ENCODE measurements at places on chromosomes 7 and 10. TPM values are rescaled to one million over a fixed set of nuclear protein-coding genes. Genes with fewer than 3 reads are reported as not detected.

DNA sequence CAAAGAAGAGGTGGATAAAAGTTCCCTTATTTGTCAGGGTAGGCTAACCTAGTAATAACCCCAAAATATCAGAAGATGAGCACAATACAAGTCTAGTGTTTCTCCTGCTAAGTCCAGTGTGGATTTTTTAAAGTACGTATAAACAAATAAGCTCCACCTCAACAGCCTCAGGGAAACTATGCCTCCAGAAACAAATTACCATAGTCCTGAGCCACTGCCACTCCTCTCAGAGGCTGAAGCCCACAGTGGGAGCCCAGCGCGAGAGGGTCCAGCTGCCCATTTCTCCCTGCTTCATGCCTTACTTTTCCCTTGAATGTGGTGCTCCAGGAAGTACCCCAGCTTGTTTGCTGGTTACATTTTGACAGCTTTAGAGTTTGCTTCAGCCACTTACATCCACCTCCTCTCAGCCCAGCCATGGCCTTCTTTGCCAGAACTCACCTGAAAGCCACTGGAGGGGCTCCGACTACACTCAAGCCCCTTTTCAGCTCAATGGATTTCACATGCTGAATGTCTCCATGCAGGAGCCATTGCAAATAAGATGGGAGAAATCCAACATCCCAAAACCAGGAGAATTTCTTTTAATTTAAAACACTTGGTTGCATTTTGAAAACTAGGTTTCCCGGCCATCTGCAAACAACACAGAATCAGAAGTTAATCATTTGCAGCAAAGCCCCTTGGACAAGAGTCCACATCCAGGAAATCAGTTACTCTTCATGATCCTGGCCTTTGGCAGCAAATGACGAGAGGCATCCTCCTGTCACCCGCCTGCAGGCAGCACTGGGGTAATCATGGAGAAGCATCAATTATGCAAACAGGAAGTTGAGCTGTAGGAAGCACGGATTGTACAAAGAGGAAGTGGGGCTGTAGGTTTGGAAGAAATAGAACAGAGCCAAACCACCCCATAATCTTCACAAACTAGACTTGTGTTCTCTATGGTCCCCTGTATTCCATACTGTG is 138.1 kb downstream of the HERPUD2 start:
- DNase-seq, result no peak
- H3K36me3 ChIP-seq, result no peaks in the 10 kb centered on the region
- no peak overlapping the region for H3K4me3 ChIP-seq

GRCh38 chr7:157205438-157205837 is 66.7 kb downstream of the UBE3C start:
- no peak for DNase-seq
- no peaks in the 10 kb centered on the region for H3K27me3 ChIP-seq
- H3K4me1 ChIP-seq, result no peaks in the 10 kb centered on the region

- DNase-seq, result no peak
- H3K4me1 ChIP-seq, result peaks cover 38% of the 10 kb centered on the region
- H3K36me3 ChIP-seq, result no peaks in the 10 kb centered on the region
- no peak overlapping the region for H3K27ac ChIP-seq
- no peak overlapping the region for H3K4me3 ChIP-seq
- peaks cover 15% of the 10 kb centered on the region for H3K27me3 ChIP-seq
These were observed 2.7 kb downstream of the EGR2 start for GRCh38 chr10:62813453-62813852.

- H3K27me3 ChIP-seq, result no peaks in the 10 kb centered on the region
- H3K36me3 ChIP-seq, result no peaks in the 10 kb centered on the region
- DNase-seq, result no peak
- H3K4me1 ChIP-seq, result no peaks in the 10 kb centered on the region
- no peak overlapping the region for H3K4me3 ChIP-seq
These were observed 20.7 kb downstream of the AVL9 start for GRCh38 chr7:32515890-32516550.

DNA sequence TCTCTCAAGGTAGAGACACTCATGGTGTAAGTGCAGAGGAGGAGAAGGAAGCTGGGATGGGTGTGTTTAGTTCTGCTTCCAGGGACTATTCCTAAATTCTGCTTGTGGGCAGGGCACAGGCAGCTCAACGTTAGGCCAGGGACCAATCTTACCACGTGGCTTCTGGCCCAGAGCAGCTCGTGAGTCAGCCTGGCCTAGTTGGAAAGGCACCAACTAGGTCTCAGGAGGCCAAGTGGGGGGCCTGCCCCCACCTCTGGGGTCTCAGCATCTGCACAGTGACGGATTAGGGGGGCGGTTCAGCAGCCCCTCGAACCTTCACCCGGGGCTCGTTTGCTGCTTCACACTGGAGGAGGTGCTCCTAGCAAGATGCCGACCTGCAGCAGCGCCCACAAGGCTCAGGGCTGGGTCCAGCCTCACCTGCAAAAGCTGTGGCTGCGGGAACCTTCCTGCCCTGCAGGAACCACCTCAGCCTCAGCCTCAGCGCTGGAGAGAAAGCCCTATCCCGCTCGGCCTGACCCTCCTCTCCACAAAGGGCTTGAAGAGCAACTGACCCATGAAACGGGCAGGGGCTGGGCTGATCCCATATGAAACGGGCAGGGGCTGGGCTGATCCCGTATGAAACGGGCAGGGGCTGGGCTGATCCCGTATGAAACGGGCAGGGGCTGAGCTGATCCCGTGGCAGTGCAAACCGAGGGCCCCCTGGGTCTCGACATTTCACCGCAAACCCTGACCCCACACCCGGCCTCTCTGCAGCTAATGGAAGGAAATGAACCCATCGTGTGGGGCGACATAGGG is 447.4 kb downstream of the DNAJB6 start:
- no peak for DNase-seq
- no peak overlapping the region for H3K4me3 ChIP-seq
- no peaks in the 10 kb centered on the region for H3K27me3 ChIP-seq
- no peaks in the 10 kb centered on the region for H3K4me1 ChIP-seq

DNA sequence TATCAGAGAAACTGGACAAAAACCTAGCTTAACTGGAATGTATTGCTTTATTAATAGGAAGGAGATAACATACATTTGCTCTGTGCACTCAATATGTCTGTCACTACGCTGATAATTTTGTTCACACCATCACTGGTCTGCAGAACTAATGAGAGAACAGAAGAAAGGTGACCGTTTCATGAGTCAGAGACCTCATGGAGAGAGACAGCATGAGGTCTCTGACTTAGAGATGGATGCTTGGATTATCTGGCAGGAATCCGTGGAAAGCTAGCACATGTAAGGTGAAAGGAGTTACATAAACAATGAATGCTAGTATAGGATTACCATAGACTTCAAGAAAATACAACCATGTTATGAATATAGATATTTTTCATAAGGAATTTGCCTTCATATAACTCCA is 947.3 kb downstream of the IPMK start:
- no peaks in the 10 kb centered on the region for H3K27me3 ChIP-seq
- H3K27ac ChIP-seq, result no peak overlapping the region
- no peak for DNase-seq
- H3K36me3 ChIP-seq, result no peaks in the 10 kb centered on the region

GRCh38 chr7:83162402-83163256 is at the start of gene PCLO:
PCLO (minus strand) TSS chr7:83162884; CDS start chr7:83162592, 292 bp downstream.
- H3K36me3 ChIP-seq, result no peaks in the 10 kb centered on the region
- no peak for DNase-seq
- peaks cover 16% of the 10 kb centered on the region for H3K4me1 ChIP-seq
- H3K27me3 ChIP-seq, result no peaks in the 10 kb centered on the region
- peak within 1 kb of the TSS; percentile 69 for H3K4me3 ChIP-seq

DNA sequence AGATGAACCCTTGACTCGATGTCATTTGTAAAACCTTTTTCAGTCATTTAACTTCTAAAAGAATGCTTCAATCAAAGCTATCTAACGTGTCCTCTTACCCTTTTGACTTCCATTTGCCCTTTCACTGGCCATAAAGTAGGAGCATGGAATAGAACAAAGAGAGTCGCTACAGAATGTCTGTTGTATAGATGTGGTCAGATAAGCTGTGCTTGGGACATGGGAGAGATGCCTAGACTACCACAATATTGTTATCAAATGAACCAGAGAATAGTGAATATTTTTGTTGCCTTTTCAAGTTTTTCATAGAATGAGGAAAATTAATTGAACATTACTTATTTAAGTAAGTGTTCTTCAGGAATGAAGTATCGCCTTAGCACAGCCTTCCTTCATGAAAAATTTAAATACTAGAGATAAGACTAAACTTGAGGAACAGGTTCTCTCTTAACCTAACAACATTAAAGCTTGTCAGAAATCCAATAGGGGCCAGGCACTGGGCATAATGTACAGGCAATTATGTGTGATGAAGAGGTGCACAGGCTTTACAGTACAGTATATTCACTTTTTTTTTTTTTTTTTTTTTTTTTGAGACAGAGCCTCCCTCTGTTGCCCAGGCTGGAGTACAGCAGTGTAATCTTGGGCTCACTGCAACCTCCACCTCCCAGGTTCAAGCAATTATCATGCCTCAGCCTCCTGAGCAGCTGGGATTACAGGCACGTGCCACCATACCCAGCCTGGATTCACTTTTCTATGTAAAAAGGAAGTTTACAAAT is 7.5 kb upstream of the KMT2E start:
- H3K4me1 ChIP-seq, result peaks cover 7% of the 10 kb centered on the region
- no peaks in the 10 kb centered on the region for H3K27me3 ChIP-seq
- H3K4me3 ChIP-seq, result no peak overlapping the region
- DNase-seq, result no peak
- peak overlapping the region; percentile 99 for H3K27ac ChIP-seq
- H3K36me3 ChIP-seq, result no peaks in the 10 kb centered on the region

GRCh38 chr7:51451751-51452476 is 135.3 kb upstream of the COBL start:
- DNase-seq, result peak; percentile 91
- no peaks in the 10 kb centered on the region for H3K36me3 ChIP-seq
- no peak overlapping the region for H3K27ac ChIP-seq
- no peaks in the 10 kb centered on the region for H3K27me3 ChIP-seq

GRCh38 chr7:30915005-30915601 is 3.5 kb downstream of the AQP1 start:
- no peaks in the 10 kb centered on the region for H3K36me3 ChIP-seq
- peaks cover 100% of the 10 kb centered on the region for H3K4me1 ChIP-seq
- peak overlapping the region; percentile 65 for H3K4me3 ChIP-seq
- H3K27me3 ChIP-seq, result no peaks in the 10 kb centered on the region
- DNase-seq, result no peak
- H3K27ac ChIP-seq, result peak overlapping the region; percentile 84

GRCh38 chr10:80649183-80649582 is 111.5 kb downstream of the SH2D4B start:
- H3K4me1 ChIP-seq, result no peaks in the 10 kb centered on the region
- H3K27ac ChIP-seq, result no peak overlapping the region
- no peaks in the 10 kb centered on the region for H3K36me3 ChIP-seq
- no peak for DNase-seq
- no peak overlapping the region for H3K4me3 ChIP-seq

GRCh38 chr7:153472516-153472915 is 579.7 kb upstream of the DPP6 start:
- no peak overlapping the region for H3K27ac ChIP-seq
- no peaks in the 10 kb centered on the region for H3K36me3 ChIP-seq

DNA sequence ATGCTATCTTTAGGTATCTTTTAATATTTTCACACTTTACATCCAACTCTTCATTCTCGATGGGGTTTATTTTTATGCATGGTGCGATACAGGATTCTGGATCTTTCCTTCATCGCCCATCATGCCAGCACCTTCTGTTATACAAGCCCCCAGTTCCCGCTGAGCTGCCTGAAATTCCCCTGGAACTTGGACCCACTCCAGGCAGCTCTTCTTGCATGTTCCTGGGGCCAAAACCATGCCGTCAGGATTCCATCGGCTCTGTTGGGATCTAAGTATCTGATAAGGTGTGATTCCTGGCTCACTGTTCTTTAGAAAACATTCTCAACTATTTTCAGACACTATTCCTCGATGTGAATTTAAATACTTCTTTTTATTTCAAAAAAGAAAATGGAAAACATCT is 40.5 kb upstream of the PPP2R2D start:
- peaks cover 54% of the 10 kb centered on the region for H3K27me3 ChIP-seq
- H3K27ac ChIP-seq, result no peak overlapping the region

DNA sequence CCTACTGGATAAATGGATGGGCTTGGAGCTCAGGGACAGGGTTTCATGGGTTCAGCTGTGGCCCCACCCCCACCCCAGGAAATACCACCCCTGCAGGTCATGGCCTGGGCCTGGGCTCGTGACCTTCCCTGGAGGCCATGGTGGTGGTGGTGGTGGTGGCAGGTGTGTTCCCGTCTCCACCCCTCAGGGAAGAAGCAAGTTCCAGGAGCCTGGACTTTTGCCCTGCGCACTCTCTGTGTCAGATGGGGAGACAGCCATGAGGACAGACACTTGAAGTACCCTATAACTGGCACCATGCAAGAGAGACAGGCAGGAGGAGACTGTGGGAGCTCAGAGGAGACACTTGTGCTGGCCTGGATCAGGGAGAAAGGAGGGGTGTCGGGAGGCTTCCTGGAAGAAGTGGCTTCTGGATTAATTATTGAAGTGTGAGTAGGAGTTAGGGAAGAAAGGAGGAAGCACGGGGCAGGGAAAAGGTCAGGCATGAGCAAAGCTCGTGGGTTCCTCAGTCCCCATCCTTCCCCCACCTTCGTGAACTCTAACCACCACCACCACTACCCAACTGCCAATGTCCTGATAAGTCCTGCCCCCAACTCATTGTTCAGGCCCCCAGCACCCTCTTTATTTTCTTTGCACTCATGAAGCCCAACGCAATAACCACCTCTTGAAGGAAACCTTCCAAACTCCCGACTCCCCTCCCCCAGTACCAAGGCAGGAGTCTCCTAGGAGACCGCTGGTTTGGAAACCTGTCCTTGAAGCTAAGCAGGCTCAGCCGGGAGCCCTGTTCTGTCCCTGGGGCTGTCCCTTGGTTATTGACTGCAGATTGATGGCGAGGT is 8.9 kb downstream of the SH2B2 start:
- H3K4me1 ChIP-seq, result peaks cover 3% of the 10 kb centered on the region
- no peaks in the 10 kb centered on the region for H3K36me3 ChIP-seq
- H3K27ac ChIP-seq, result no peak overlapping the region
- H3K4me3 ChIP-seq, result no peak overlapping the region
- DNase-seq, result no peak
- no peaks in the 10 kb centered on the region for H3K27me3 ChIP-seq

The FXYD4 gene
- not detected for total RNA-seq

The PPP1R9A gene
- total RNA-seq, result 22.9 TPM

The ACTA2 gene
- 8,723 TPM for total RNA-seq

The SAMD9 gene
- total RNA-seq, result 3.0 TPM

The PNLIPRP3 gene
- not detected for total RNA-seq

The HOXA1 gene
- 0.17 TPM for total RNA-seq

The METTL27 gene
- 1.8 TPM for total RNA-seq

The GPC2 gene
- 1.0 TPM for total RNA-seq
